ENCODE measurements at places on chromosomes 5 and 9.
A peak's percentile ranks its signal among the peaks of the same experiment; 100 is the strongest.

- no peak for DNase-seq
Measured at GRCh38 chr5:135964670-135965320, 10.0 kb upstream of the LECT2 start.

DNA sequence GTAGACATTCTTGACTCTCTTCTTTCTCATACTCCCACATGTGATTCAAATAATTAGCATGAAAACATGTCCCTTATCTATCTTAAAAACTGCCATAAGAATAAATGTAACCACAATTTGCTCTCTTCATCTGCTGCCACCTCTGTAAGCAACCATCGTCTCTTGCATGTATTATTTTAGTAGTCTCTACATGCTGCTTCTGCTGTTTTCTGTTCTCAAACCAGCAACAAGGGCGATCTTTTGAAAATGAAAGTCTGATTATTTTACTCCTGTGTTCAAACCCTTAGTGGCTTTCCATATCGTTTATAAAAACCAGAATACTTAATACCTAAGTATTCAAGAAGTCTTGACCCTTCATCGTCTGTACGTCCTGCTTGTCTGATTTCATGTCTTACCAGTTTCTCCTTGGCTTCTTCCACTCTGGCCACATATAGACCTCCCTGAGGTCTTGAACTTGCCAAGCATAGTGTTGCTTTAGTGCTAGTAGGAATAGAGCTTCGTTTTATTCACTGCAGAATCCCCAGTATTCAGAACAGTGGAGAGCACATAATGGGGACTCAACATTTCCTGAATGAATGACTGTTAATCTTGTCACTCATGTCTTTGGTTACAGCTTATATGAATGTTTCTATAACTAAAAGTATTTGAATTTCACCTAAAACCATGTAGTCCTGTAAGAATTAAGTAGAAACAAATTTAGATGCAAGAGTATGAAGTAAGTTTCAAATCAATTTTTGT lies 10.6 kb downstream of the CDC42SE2 start:
- no peak for DNase-seq

DNA sequence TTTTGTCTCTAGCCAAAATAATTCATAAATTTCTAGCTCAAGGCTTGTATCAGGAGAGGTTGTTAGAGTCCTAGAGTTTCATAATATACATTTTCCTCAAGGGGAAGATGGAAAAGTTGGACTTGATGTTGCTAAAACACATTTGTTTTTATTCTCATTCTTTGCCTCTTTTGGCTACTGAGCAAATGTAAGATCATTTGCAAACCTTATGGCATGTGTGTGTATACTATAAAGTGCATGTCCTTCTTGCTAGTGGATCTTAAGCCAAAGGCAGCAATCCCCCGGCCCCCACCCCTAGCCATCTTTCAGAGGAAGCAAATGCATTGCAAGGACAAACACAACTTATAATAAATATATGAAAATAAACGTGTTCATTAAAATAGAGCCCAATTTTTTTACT lies 43.0 kb downstream of the ADAMTSL1 start:
- DNase-seq, result no peak

GRCh38 chr5:3564827-3565518 lies 30.7 kb upstream of the IRX1 start:
- no peak for DNase-seq

GRCh38 chr5:148968311-148968710 lies 94.6 kb downstream of the SH3TC2 start:
- peak; percentile 11 for DNase-seq

- peak; percentile 39 for DNase-seq
Measured at GRCh38 chr9:107636571-107637381, 147.2 kb upstream of the KLF4 start.

- no peak for DNase-seq
Measured at GRCh38 chr9:95777136-95777535, 98.4 kb upstream of the ERCC6L2 start.

DNA sequence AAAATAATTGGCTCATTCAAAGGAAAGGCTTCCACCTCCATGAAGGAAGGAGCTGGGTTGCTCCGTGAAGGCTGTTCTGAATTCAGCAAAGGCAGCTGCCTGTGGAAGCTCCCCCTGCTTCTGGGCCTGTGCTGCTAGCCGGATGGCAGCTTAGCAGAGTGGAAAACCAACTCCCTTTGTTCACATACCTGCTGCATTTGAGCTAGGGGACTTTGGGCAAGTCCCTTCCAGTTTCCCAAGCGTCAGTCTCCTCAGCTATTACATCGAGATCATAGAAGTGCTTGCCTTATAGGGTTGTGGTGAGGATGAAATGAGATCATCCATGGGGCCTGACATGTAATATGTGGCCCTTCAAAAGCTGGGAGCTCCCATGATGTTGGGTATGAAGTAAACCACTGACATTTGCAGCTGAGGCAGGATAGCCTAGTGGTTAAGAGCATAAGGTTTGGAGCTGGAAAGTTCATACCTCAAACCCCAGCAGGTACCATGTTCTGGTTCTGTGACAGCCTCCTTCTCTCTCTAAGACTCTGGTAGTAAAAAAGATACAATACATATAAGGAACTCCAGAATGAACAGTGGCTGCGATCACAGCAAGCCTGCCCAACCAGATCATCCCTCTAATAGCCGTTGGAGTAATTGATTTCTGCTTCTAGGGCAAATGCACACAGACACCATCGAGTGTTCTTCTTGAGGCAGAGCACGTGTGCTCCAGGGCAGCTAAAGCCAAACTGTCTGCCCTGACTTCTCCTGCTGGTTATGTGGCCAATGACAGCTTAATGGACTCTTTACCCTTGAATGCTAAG lies 11.0 kb upstream of the DENND1A start:
- no peak for DNase-seq

DNA sequence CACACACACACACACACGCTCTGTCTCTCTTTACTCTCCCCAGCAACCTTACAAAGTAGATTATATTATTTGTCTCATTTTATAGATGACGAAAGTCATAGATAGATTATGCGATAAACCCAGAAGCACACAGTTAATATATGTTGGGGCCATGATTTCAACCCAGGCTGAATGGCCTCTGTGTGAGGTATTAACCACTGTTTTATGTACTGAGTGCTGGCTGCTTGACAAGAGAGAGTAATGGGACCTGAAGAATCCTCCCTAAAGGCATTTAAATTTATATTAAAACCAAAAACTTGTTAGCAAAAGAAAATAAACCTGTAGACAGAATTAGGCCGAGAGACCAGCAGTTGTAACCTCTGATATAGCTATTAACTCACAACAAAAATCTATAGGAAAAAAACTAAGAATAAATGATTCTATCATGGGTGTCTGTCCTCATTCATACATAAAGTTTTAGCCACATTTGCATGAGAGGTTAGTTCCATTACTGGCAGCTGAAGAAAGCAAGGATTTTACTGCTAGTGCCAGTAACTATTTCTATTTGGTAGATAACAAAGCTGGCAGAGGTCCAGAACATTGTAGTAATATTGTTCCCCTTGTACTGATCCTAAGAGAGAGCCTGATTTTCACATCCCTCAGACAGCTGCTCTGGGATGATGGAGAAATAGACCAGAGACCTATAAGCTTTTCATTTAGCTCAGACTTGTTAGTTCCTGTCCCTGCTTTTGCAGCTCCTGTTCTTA lies 250.9 kb downstream of the ADGRV1 start:
- no peak for DNase-seq

GRCh38 chr9:35273591-35273990 lies 111.8 kb downstream of the UNC13B start:
- no peak for DNase-seq

DNA sequence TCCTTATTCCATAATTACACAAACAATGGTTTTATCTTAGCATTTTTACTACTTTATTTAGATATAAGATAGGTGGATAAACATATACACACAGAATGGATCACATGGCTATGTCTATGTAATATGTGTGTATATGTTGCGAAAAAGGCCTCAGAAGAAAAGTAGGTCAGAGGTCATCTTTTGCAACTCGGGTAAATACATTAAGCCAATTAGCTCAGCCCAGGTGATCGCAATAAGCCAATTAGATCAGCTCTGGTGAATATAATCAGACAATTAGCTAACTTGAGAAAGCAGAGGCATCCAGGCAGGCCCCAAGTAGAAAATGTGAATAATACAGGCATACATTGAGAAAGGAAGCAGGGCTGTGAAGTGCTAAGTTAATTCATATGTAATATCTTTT lies 24.3 kb downstream of the SLCO4C1 start:
- DNase-seq, result no peak

DNA sequence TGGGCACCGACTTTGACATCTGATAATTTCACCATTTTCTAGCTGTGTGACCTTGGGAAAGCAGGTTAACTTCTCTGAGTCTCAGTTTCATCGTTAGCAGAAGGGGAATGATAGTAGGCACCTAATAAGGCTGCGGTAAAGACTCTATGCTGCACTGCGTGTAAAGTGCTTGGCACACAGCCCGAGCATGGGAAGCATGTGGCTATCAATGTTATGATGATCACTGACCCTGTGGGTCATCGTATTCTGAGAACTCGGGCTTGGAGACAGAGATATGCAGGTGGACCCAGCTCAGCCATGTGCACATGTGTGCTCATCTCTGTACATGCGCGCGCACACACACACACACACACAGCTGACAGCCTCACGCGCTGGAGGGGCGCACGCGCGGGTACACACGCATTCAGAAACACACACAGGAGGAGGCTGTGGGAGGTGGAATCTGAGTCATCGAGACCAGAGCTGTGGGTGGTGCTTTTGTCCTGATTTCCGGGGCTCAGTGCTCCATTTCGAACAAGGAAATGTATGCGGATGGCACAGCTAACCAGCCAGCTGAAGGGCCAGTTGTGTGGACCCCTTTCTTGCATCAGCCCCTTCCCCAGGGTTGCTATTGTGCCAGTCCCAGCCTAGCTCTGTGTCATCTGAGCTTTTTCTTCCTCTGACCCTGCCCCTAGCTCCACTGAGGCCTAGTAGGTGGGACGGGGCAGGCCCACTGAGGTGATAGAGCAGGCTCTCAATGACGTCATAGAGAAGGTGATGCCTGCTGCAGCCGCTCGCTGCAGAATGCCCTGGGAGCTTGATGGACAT lies 11.1 kb upstream of the ARAP3 start:
- no peak for DNase-seq

GRCh38 chr5:34001241-34001841 lies 6.5 kb downstream of the AMACR start:
- no peak for DNase-seq

DNA sequence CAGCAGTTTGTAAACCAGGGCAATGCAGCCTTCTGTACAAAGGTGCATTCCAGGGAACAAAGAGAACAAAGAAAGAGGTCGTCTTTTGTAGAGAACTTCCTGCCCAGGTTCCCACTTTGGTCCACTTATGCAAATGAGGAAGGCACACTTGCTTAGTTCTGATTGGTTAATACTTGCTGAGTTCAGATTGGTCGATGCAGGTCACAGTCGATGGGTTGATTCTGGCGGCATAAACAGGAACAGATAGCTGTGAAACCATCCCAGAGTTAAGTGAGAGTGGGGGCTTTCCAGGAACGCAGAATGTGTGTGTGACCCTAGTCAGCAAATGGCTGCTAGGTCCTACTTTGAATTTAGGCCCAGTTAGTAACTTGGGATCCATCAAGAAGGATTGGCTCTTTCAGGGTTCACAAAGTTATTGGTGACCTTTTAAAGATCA lies 1.8 kb upstream of the ADAMTS13 start:
- no peak for DNase-seq

DNA sequence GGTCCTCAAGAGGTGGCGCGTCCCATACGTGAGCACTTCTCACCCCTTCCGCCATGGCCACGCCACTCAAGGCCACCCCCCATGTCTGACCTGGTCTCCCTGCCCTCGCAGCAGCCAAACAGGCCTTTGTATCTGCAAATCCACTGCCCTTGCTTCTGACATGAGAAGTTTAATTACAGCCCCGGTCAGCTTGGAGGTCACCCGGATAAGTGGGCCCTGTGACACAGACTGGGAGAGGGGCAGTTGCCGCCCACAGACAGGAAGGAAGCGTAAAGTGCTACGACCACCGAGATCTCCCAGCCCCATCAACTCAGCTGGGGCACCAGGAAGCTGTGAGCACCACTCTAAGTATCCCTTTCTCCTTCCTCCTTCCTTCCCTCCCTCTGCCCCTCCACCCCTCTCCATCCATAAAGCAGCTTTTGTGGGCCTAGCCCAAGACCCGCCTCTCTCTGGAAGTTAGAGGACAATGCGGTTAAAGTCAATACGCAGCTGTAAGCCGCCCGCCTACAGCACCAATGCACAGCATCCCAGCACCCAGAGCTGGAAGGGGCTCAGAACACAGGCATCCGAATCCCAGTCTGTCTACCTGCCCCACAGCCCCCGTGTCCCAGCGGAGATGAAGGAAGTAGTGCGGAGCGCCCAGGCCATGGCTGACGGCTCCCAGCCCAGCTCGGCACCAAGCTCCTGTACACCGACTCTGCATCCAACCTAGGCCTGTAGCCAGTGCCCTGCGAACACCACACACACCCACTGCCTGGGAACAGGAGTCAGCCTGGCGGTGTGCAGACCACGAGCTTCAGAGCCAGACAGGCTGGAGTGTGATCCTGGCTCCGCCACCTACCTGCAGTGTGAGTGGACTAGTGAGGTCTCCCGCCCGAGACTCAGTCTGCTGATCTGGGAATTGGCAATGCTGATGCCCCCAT lies 44.8 kb upstream of the RNF130 start:
- no peak for DNase-seq

GRCh38 chr9:134957165-134957944 lies 39.6 kb upstream of the FCN1 start:
- DNase-seq, result no peak

DNA sequence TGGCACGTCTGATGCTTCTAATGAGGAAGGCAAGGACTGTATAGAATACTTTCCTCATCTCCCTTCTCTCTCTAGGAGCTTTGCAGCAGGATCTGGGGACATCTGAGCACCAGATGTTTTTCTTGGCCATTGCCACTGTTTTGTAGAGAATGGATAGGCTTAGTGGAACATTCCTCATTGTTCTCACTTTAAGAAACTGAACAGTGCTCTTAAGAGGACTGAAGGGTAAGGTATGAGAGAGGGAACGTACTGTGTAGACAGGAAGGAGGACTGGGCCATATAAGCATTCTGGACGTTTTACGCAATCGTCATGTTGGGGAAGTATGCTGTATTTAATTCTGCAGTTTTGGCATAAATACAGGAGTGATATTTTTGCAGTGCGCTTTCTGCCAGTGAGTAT lies 70.6 kb downstream of the SMARCA2 start:
- DNase-seq, result no peak

Measured in NCI-H460 (cell line).